GM04504 (cell line): ENCODE measurements at places on chromosomes 1 and 21.

- DNase-seq = no peak
These were observed 67.0 kb upstream of the TNFSF18 start for GRCh38 chr1:173117761-173118160.

DNA sequence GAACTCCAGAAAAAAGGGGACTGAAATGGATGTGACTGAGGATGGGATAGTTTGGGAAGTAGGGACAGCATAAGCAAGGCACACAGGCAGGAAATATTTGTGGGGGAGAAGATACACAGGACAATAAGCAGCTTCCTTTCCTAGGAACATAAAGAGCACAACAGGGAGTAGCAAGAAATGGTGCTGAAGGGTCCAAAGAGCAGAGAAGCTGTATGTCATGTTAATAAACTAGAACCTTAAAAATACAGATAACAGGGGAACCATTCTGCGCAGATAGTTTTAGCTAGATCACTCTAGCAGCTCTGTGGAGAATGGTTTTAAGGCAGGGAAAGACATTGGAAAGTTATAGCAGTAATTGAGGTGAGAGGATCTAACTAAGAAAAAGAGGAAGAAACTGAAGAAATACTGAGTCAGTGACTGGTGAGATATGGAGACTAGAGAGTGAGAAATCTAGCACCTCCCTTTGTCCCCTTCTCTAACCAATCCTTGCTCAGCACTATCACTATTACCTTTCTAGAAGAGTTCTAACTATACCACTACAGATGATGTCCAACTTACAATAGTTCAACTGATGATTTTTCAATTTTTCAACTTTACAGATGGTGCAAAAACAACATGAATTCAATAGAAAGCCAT is 95.0 kb downstream of the CDC42BPA start:
- no peak for DNase-seq

- DNase-seq = no peak
These were observed 88.0 kb downstream of the CD247 start for GRCh38 chr1:167430134-167430848.

DNA sequence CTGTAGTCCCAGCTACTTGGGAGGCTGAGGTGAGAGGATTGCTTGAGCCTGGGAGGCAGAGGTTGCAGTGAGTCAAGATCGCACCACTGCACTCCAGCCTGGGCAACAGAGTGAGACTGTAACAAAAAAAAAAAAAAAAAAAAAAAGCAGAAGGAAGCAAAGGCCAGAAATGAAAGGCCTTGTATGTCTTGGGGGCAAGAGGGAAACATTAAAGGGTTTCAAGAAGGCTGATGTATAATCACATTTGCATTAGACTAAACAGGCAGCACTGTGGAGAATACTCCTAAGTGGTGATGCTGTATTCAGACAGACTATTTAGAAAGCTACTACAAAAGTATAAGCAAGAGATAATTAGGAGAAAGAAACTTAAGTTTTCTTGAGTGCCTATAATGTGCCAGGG is 10.4 kb downstream of the ANP32E start:
- no peak for DNase-seq

- no peak for DNase-seq
These were observed 104.8 kb downstream of the RGS2 start for GRCh38 chr1:192913683-192914082.

DNA sequence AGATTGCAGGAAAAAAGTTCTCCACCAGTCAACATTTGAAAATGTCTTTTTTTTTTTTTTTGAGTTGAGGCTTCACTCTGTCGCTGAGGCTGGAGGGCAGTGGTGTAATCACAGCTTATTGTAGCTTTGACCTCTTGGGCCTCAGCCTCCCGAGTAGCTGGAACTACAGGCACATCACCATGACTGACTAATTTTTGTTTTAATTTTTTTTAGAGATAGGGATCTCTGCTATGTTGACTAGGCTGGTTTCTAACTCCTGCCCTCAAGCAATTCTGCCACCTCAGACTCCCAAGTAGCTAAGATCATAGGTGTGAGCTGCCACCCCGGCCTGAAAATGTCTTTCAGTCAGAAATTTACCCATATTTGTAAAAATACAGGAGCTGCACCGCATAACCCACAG is 30.6 kb upstream of the USP24 start:
- no peak for DNase-seq

GRCh38 chr1:217526636-217527035 is 104.3 kb downstream of the GPATCH2 start:
- no peak for DNase-seq
